ENCODE measurements at places on chromosomes 13 and 19.

- DNase-seq, result no peak
These were observed 18.8 kb upstream of the GTF2F2 start for GRCh38 chr13:45101327-45102018.

- DNase-seq, result peak; percentile 76
These were observed 17.7 kb upstream of the SPACA4 start for GRCh38 chr19:48588670-48589401.

DNA sequence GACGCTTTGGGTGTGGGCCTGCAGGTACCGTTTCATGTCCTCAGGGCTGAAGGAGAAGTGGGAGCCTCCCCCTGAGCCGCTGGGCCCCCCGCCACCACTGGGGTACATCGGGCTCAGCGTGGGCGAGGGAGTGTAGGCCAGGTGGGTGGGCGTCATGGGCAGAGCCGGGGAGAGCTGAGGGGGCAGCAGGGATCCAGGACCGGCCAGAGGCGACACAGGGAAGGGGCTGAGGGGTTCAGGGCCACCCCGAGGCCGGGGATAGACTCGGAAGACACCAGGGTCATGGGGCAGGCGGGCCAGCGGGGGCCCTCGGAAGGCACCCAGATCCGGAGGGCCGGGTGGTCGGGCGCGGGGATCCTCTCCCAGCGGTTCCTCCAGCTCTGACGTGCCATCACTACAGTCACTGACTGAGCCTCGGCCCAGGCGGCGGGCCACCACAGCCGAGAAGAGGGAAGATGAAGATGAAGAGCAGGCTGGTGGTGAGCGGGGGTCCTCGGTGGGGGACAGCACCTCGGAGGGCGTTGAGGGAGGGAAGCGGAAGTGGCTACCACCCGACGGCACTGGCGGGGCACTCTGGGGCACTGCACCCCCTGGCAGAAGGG is 5.7 kb downstream of the ERF start:
- no peak for DNase-seq

DNA sequence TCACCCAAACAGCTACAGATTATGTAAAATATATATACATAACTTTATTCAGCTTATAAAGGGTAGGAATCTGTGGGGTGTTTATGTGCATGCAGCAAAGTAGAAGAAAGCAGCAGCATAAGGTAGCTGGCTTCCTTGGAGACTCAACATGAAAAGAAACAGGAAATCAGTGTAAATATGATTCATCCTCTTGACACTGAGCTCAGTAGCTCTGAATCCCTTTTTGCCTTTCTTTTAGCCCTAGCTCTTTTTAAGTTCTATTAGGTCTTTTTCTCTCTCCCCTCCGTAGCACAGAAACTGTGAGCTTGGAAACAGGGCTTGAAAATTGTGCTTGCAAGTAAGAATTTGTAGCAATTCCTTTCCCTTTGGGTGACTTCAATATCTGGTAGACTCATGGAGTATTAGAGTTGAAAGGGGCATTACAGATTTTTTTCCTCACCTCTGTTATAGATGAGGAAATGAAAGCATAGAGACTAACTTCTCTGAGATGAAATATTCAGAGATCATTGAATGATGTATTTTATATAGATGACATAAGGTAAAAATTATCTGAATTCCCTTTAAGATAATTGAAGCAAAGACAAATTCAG is 314.4 kb downstream of the PCDH9 start:
- DNase-seq, result no peak

DNA sequence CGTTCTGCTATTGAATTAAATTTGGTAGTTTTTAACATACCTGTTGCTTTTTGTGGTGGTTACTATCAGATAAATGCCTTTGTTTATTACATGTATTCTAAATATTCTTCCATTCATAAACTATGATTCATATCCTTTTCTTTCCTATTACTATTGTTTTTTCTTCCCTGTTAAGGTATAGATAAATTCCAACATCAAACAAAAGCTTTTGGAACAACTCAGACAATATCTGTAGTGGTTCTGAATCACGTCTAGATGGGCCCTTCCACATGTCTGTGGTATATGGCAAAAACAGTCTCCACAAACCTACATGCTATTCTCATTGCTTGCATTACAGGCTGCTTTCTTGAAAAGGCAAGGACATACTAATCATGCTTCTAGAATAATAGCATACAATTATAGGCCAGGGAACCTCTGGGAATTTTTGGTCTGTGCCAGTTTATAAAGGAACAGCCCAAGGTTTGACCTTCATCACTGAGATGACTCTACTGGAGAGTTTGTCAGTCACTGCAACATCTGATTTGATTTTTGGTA is 6.4 kb downstream of the LRCH1 start:
- DNase-seq, result peak; percentile 9

- no peak for DNase-seq
These were observed 10.0 kb downstream of the LRFN3 start for GRCh38 chr19:35946203-35946602.

- no peak for DNase-seq
These were observed 899.8 kb downstream of the GPC5 start for GRCh38 chr13:92297971-92298942.

DNA sequence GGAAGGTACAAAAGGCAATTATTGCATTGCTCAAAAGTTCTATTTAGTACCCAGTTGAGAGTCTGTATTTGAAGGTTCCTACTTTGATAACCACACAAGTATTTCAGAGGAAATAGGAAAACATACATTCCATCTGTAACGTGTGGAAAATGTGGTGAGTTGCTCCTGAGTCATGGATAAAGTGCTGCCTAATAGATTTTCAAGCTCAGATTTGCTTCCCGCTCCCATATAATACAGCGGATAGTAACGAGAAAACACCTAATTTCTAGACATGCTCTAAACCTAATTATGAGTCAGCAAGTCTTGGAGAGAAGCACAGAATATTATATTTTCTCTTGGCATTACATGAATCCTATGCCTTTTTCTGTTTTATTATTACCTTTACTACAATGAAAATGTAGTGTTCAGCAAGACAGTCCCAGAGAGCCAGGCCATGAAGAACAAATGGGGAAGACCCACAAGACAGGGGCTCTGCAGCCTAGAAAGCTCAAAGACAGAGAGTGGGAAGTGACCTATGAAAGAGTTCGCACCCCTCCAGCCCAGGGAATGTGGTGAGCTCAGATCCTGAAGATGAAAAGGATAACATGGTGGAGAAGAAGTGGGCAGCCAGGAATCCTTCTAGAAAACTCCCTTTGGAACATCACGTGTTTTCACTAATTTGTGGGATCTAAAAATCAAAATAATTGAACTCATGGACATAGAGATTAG is 116.1 kb downstream of the STARD13 start:
- DNase-seq, result peak; percentile 71

DNA sequence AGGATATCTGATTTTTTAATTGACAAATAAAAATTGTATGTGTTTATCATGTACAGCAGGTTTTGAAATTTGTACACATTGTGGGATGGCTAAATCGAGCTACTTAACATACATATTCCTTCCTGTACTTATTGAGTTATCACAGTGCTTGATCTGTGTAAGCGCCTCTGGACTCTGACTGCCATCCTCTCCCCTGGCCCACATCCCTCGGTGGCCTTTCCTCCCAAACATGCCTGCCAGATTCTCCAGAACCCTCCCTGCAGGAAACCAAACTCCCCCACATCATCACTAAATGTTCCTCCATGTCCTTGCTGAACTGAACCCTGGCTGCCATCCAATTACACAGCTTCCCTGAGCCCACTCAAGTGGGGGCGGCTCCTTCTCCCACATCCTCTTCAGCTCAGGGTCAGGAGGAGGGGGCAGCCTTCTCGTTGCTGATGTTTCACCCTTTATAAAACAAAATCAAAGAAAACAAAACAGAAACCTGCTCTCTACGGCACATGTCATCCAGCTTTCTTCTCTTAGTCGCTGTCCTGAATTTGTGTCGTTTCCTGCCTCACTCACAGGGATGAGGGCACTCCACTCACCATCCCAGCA is 97.1 kb upstream of the SPATA13 start:
- DNase-seq, result no peak

GRCh38 chr13:100565286-100565685 is 23.3 kb downstream of the GGACT start:
- DNase-seq, result no peak

- no peak for DNase-seq
These were observed 16.9 kb downstream of the ZNF331 start for GRCh38 chr19:53554804-53555203.

Measured in AG10803 (cell line).